Stimulated activated CD8-positive, alpha-beta memory T cell treated with anti-CD3 and anti-CD28 coated beads, Interleukin-2, amount 100 ng/mL, for 48 hours (primary cell): ENCODE measurements at places on chromosomes 7 and 10.

DNA sequence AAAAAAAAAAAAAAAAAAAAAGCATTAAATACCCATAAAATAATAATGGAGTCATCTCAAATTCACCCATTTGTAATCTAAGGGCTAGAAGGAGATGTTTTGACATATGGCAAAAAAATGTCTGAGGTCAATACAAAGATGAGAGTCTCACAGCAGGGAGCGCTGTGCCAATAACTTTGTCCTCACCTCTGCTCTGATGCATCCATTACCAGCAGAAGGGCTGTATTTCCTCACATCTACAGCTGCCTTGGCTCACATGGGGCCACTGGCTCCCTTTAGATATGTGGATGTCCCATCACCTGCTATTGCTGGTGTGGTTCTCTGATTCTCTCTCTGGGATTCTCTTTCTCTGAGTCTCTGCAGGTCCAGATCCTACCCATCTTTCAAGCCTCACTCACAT is 90.3 kb upstream of the FAM133B start:
- DNase-seq = no peak

- DNase-seq = no peak
Measured at GRCh38 chr7:124943472-124943871, 13.8 kb upstream of the POT1 start.

DNA sequence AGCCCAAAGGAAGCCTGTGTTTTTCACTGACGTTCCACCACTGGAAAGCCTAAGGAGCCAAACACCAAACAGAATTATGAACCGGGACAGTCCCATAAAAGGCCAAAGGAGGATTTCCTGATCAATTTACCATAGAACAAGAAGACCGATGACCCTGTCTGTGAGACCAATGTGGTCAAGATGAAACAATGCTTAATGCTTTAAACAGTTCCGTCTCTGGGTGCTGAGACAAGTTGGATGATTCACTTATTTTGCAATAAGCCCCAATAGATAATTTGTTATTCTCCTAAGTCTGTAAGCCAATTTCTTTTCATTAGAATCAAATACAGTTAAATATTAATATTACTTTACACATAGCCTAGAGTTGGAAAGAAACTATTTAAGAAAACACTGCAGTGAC is 134.9 kb downstream of the MICU1 start:
- DNase-seq = no peak

DNA sequence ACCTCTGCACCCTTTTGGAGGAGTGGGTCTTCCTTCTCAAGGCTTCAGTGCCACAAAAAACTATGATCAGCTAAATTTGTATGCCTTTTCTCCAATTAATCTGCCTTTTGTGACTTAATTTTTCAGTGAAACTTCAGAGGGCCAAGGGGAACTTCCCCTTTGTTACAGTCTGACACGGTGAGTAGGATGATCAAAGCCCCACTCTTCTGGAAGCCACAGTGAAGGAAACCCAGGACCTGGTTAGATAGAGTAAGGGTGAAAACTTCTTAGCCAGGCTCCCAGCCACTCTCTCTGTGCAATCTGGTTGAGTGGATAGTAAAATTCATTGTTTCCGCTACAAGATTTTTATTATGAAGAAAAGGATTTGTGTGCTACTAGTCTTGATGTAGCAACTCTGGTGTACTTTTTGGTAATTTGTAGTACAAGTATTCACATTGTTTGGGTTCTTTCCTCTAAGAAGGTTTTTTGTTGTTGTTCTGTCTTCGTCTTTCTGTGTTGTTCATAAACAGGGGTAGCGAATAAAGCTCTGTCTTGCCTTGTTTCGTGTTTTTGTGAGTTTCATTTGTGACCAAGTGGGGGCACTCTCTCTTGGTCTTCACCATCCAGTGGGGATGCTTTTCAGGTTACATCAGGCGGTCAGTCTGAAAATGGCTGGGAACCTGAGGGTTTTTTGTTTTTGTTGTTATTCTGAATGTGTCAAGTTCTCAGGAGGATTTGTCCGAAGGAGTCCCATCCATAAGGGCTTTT is 268.5 kb upstream of the NPSR1 start:
- no peak for DNase-seq

DNA sequence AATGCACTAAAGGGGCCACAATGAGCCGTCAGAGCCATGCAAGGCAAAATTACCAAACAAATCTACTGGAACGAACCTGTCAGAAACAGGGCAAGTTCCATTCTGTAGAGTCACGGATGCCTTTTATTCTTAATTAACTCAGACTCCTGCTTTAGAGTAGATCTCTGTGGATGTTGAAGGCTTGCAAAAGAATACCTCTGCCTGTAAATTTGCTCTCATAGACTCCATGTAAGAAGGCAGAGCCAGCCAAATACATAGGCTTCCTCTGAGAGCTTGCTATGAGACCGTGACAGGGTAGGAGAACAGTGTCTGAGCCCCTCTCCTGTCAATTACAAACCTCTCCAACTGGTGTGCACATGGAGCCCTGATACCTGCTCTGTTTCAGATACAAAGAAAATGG is 787.9 kb upstream of the POM121L12 start:
- DNase-seq = no peak

- no peak for DNase-seq
Measured at GRCh38 chr10:78925800-78926319, 142.9 kb upstream of the ZMIZ1 start.

DNA sequence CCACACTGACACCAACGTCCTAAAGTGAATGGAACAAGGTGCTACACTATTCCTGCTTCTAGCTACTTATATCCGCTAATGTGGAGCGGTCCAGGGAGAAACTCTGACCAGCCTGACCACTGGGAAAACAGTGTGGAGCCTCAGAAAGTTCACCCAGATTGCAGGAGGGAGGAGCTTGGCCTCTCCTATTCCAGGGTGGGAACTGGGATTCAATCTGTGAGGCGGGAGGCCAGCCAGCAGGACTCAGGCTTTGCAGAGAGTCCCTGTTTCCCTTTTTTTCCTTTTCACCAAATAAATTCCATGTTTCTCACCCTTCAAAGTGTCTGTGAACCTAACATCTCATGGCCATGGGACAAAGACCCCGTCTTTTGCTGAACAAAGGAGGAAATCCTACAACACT is 86.4 kb upstream of the SEMA3C start:
- no peak for DNase-seq

DNA sequence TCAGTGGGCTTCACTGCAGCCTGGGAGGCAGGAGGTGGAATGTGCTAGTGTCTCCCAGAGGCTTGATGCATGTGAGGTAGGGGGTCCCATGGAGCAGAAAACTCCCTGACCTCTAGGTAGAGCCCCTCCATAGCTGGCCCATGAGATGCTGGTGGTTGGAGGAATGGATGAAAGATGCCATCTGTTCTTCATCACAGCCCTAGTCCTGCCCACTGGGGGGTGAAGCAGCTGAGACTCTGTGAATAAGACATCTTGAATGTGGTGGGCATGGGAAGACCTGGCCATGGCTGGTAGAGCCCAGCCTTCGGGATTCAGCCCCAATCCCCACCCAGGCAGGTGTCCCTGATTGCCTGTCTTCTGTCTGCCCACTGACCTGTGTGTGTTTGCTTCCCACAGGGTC is 92.5 kb downstream of the COL13A1 start:
- no peak for DNase-seq

- no peak for DNase-seq
Measured at GRCh38 chr10:62333988-62334682, 40.0 kb upstream of the ZNF365 start.

GRCh38 chr7:146728141-146728540 is 611.5 kb downstream of the CNTNAP2 start:
- no peak for DNase-seq

- no peak for DNase-seq
Measured at GRCh38 chr7:140841166-140841715, 83.5 kb downstream of the BRAF start.

DNA sequence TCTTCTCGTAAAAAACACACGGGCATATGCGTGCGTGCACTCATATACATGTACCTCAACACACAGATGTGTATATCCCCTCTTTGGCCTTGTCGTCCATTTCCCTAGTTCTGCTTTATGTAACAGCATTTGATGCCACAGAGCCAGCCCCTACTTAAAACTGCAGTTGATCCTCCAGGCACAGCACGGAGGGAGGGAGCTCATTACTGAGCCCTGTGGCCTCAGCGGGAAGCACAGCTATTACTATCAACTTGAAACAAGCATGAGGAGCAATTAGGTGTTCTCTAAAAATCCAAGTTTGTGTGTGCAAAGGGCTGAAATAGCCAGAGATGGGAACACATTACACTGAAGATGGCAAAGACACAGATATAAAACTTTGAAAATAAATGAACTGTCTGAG is 580.9 kb downstream of the GLRX3 start:
- DNase-seq = no peak

- no peak for DNase-seq
Measured at GRCh38 chr7:18315241-18315640, 180.3 kb upstream of the HDAC9 start.

GRCh38 chr10:88810196-88810961 is 7.8 kb downstream of the LIPM start:
- no peak for DNase-seq

DNA sequence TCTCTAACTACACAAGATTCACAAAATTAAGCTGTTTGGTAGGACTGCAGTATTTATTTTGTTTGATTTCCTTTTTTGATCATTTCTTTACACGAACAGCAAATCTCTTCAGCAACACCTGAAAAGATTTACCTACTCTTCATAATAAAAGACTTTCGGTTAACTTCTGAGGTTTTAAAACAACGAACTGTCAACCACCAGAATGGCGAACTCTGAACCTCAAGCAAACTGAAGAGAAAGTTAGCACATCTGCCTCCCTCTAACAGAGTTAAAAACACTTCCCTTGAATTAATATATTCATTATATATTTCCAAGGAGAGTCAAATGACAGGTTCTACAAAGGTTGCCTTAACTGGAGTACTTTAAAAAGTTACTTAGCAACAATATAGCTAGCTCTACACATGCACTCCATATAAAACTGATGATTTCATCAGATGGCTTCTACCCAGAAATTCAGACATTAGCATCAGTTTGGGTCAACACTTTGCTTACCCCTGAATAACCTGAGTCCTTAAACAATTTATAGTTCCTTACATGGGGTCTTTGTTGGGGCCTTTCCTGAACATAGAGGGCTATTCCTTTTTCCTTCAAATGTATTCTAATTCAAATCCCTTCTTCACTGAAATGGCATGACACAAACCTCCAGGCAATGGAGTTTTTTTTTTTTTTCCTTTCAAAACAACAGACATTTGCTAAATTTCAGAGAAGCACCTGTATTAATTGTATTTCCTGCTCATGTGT is 118.3 kb downstream of the SEM1 start:
- DNase-seq = no peak

DNA sequence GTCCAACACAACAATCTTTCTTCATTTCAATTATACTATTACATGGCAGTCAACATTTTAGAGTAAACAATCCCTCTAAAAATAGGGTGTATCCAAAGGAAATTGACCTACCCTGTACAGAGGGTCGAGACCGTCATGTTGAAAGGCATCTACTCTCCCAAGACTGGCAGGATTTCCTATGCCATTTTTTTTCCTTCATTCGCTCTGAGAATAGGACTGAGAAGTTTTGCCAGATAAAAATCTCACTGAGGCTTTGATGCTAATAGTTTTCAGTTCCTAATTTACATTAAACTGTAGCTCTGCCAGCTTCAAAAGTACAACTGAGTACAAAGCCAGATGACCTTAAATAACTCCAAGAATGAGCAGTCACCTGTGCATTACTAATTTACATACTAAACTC is 84.5 kb upstream of the SEMA3C start:
- no peak for DNase-seq

GRCh38 chr10:73117976-73118743 is 7.9 kb downstream of the NUDT13 start:
- DNase-seq = no peak

- no peak for DNase-seq
Measured at GRCh38 chr7:111677848-111678247, 115.6 kb upstream of the IMMP2L start.

DNA sequence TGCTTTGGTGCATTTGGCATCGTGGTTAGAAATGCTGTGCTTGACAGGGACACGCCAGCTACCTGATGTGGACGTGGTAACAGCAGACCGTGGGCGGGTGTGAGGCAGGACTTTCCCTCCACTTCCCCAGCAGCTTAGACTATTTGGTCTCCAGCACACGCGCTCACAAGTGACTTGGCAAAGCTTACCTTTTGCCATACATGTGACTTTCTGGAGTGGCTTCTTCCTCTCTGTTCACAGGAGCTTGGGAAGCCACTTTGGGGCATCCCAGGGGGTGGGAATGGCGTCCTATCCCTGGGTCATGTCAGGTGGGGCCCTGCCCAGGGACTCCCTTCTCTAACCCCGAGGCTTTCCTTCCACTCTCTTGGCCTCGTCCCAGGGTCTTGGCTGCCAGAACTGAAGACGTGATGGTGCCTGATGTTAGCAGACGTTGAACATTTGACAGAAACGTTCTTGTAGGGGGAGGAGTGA is 228.7 kb upstream of the KLF6 start:
- DNase-seq = peak; percentile 49

DNA sequence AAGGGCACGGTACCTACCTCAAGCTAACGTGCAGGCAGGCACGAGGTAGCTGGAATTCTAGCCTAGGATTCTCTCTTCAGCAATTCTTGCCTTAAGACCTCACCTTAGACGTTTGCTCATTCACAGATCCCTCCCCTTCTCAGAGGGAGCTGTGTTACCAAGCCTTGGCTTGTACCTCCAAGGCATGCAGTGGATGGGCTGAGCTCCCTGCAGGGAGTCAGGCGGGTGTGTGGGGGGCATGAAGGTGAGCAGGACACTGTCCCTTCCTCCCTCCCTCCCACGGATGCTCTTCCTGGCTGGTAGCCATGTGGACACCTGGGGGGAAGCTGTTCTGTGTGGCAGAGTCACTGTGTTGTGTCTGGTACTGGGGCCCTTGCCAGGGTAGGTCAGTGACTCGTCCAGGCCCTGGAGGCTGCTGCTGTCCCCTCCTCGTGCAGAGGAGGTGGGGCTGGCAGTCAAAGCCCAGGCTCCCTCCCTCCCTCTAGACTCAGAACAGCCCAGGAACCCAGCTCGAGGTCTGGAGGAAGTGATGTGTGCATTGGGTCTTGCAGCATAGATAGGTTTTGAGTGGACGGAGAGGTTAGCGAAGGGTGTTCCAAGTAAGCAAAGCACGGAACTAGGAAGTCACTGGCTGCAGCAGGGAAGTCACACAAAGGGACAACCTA is 222.2 kb upstream of the SH2B2 start:
- no peak for DNase-seq

DNA sequence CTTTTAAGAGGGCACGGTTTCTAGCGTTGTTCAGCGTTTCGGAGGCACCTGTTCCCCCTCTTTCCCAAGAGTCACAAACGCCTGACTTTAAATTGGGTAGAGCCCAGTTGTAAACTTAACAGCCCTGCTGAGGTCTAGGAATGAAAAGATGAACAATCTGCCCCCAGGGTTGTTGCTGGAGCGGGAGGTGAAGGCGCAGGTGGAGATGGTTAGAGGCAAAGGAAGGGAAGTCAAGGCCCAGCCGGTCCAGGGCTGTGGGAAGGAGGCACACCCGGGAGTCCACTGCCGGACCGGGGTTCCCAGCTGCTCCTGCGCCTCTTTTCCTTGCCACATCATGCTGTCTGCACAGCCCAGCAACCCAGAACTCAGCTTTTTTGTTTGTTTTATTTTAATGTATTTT is 770 bp downstream of the PRXL2A start:
- DNase-seq = no peak

GRCh38 chr7:38565289-38565688 is 65.9 kb downstream of the AMPH start:
- DNase-seq = no peak

- DNase-seq = no peak
Measured at GRCh38 chr10:96494694-96495093, 19.0 kb downstream of the TLL2 start.
